ENCODE measurements at places on chromosomes 4 and X. TPM values are rescaled to one million over a fixed set of nuclear protein-coding genes. Genes with fewer than 3 reads are reported as not detected.

GRCh38 chrX:23598575-23598974, 68.7 kb upstream of the PRDX4 start:
- no peak for DNase-seq

DNA sequence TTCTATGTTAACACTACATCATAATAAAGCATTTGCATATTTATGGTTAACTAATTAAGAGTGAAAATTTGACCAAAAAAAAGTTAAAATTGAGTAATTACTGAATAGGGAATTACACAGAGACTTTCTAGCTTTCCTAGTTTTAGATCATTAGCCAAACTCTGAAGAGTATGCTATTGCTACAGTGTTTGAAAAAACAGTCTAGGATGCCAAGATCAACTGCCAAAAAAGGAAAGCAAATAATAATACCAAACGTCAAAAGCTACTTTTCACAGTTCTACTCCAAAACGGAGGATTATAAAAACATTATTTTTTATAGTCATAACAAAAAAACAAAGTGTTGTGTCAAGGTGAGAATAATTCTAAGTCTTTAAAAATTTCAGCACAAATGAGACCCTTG, 359.8 kb upstream of the CTSO start:
- no peak for DNase-seq

GRCh38 chr4:96262057-96262456, 422.2 kb downstream of the PDHA2 start:
- DNase-seq, result no peak

Gene PFKFB1
- total RNA-seq, result not detected

- no peak for DNase-seq
These were observed 66.0 kb downstream of the REPS2 start for GRCh38 chrX:17012465-17012864.

Gene AADAT
- 5.6 TPM for total RNA-seq

Gene FAM156B
- 19.3 TPM for total RNA-seq

Gene ITIH6
- total RNA-seq, result not detected

- DNase-seq, result no peak
These were observed 97.2 kb downstream of the CPZ start for GRCh38 chr4:8689741-8690140.

GRCh38 chrX:23048806-23049573, 49.2 kb downstream of the DDX53 start:
- DNase-seq, result no peak

Gene TKTL1
- total RNA-seq, result not detected

DNA sequence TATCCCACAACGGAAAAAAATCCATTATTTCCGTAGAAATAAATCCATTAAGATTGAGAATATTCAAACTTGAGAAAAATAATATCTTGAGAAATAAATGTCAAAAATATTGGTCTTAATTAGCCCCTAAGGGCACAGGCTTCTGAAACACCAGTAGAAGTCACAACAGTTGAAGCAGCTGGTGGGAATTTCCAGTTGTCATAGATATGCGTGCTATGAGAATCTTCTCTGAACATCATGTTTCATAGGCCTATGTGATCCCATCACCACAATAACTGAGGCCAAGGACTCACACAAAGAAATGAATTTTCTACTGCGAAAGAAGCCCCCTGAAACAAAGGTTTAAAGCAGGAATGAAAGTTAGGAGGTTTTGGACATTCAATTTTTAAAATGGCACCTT, 292.0 kb downstream of the DTHD1 start:
- DNase-seq, result no peak

DNA sequence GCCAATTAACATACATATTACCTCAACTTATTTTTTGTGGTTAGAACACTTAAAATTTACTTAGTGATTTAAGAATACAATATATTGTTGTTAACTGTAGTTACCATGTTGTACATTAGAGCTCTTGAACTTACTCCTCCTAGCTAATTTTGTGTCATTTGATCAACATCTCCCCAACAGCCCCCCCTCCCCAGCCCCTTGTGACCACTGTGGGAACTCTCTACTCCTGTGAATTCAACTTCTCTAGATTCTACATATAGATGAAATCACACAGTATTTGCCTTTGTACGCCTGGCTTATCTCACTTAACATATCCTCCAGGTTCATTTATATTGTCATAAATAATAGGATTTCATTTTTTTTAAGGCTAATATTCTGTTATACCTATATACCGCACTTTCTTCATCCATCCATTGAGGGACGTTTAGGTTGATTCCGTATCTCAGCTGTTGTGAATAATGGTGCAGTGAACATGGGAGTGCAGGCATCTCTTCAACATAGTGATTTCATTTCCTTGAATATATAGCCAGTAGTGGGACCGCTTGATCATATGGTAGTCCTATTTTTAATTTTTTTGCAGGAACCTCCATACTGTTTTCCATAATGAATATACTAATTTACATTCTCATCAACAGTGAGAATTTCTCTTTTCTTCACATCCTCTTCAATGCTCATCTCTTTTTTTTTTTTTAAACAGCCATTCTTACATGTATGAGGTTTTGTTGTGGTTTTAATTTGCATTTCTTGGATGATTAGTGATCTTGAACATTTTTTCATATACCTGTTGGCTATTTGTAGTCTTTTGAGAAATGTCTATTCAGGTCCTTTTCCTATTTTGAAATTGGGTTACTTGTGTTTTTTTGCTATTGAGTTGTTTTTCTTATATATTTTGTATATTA, 66.8 kb downstream of the RAPGEF2 start:
- no peak for DNase-seq

DNA sequence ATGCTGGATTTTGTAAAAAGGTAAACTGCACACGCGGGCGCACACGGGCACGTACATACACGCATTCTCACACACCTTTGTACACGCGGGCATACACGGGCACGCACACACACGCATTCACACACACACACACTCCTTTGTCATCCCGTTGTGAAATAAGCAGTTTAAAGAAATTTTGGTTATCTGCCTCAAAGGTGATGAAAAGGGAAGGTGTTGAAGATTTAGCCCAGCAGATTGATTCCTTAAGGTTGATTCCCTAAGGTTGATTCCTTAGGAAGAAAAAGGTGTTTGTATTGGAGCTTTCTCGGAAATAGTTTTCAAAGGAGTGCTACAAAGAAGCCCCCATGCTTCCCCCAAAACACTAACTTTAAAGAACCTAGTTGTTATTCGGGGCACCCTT, 693 bp downstream of the ATP10D start:
- no peak for DNase-seq

Gene LRP2BP
- total RNA-seq, result 0.34 TPM

Gene EPHA5
- not detected for total RNA-seq

- peak; percentile 95 for DNase-seq
These were observed 10.4 kb upstream of the PORCN start for GRCh38 chrX:48498374-48498809.

DNA sequence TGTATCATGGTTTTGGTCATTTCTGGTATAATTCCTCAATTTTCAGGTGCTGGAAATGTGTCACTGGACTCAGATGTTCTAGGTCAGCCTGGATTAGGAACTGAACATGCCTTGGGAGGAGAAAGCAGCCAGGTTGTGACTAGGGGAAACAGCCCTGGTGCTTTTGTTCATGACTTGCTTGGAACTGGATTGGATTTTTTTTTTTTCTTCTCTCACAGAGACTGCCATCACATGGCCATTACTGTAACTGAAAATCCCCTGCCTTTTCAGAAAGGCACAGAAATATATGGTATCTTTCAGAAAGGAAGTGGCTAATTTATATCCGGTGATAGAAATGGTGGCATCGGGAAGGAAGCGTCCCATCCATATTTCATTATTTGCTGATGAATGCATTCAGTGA, 34.6 kb downstream of the SEPTIN11 start:
- DNase-seq, result peak; percentile 39

Gene AASDH
- 6.0 TPM for total RNA-seq

Gene FAM200B
- 75.9 TPM for total RNA-seq

Gene TMEM154
- total RNA-seq, result 72.2 TPM

DNA sequence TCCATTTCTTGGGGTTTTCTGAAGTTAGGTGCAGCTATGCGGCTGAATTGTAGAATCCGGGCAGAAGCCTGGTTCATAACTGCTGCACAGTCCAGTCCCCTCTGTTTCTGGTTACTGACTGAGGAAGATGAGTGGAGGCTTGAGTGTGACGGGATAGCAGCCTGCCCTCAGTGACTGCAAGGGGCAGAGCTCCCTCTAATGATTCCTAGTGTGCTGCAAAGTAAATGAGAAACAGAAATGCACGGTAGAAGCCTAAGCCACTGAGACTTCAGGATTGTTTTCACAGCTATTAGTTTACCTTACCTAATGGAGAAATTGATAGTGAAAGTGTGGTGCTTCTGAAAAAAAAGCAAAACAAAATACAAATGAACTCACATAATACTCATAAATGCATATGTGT, 189.2 kb downstream of the GPM6A start:
- no peak for DNase-seq

- DNase-seq, result no peak
These were observed 9.0 kb downstream of the TSC22D3 start for GRCh38 chrX:107766470-107767150.

DNA sequence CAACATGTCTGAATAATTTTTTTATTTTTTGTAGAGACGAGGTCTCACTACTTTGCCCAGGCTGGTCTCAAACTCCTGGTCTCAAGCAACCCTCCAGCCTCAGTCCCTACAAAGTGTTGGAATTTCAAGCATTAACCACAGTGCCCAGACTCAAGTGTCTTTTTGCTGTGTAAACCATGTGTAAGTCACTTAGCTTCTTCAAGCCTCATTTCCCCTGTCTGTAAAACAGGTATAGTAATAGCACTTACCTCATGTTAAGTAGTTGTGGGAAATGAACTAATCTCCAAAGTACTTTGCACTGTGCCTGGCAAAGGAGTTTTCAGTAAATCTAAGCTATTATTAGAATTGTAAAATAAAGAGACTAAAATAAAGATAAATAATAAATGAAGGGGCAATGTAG, 35.7 kb downstream of the STBD1 start:
- no peak for DNase-seq

- peak; percentile 82 for DNase-seq
These were observed 90.7 kb downstream of the CDS1 start for GRCh38 chr4:84673475-84674240.

GRCh38 chr4:158863296-158863695, 94.5 kb downstream of the FNIP2 start:
- DNase-seq, result no peak

GRCh38 chrX:13412208-13412600, 92.4 kb upstream of the ATXN3L start:
- no peak for DNase-seq

Gene PITX2
- total RNA-seq, result 18.3 TPM

DNA sequence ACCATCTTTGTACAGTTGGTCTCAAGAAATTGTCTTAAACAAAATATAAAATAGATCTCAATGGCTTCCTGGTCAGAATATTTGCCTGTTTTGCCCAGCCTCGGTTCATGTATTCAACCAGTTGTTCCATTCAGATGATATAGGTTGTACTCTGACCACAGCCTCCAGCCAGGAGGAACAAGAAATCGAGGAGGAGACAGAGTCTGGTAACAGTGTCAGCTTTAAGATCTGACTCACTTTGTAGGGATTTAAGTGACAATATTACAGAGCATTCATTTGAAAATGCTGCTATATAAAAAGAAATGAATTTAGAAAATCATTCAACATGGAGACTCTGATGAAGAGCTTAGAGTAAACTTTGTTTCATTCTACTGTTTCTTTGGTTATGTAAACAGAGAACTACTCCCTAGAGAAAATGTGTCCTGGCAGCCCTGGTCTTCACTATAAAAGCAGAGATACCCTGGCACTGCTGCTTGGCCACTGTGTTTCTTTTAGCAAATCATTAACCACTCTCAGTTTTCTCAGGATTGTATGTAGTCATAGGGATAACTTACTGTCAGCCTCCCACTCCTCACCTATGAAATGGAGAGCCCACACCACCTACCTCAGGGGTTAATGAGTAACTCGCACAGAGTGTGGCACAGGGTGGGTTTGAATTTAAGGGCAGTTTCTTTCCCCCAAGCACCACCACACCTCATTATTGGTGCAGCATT, 53.5 kb downstream of the PAGE2 start:
- no peak for DNase-seq
